ENCODE measurements at places on chromosomes 2 and 18.

GRCh38 chr18:69968039-69968438, 20.4 kb upstream of the CD226 start:
- no peak for DNase-seq

DNA sequence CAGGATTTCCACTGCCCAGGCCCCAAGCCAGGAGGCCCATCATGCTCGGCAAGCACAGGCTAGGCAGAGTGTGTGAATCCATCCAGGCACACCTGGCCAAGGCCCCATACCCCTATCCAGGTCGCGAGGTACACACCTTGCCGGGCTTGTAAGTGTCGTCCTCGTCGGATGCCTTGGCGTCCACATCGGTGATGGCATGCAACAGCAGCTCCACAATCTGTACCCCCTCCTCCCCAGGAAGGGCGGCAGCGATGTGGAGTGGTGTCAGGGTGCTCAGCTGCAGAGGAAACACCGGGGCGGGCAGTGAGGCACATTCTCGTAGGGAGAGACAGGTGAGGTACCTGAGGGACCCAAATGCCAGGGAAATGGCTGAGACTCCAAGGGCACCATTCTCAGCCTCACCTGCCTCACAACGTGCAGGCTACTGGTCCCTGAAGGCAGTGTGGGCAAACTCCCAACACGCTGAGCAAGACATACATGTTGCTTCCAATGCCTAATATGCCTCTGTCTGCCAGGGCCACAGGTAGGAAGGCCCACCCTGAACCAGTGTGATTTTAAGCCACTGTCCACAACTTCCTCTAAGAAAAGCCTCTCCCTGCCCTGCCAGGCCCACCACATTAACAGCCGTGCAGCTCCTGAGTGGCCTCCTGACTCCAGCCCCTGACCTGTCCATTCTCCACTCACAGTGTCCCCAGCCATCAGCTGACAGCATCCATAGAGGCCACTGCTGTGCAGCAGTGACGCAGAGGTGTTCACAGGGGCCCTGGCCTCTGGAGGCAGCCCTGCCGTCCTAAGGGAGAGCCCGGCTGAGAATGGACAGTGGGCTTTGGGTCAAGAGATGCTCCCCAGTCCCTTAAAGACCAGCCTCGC, 44.9 kb downstream of the ANKMY1 start:
- DNase-seq, result no peak

GRCh38 chr2:28649481-28650265, 102.0 kb upstream of the PPP1CB start:
- DNase-seq, result no peak

- no peak for DNase-seq
Measured at GRCh38 chr2:71361631-71362030, 30.0 kb downstream of the ZNF638 start.

- no peak for DNase-seq
Measured at GRCh38 chr18:60146220-60146960, 226.2 kb downstream of the MC4R start.

DNA sequence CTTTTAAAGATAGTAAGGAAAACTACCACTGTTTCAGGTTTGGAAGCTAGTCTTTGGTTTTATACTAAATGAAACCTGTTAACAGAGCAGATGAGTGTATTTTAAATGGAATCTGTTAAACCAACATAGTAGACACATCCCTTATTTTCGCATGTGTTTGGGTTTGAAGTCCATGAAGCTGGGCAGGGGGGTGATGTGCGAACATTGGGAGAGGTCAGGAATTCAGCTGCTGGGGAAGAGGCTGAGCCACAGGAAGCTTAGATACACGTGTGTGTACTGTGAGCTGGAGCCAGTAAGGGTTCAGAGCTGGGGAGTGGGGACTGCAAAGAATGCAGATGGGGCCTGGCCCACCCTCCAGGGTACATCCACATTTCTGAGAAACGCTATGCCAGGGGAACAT, 176.9 kb downstream of the VAPA start:
- DNase-seq, result no peak

All from HS-27A (cell line).